Epithelial cell of proximal tubule (primary cell): ENCODE measurements at places on chromosomes 7 and 10. TPM values are rescaled to one million over a fixed set of nuclear protein-coding genes. Genes with fewer than 3 reads are reported as not detected.
A peak's percentile ranks its signal among the peaks of the same experiment; 100 is the strongest.

- DNase-seq: no peak
Observed at GRCh38 chr7:20299145-20299544, 31.6 kb upstream of the ITGB8 start.

- DNase-seq: no peak
Observed at GRCh38 chr10:43867113-43867512, 218.4 kb upstream of the ZNF32 start.

- no peak for DNase-seq
Observed at GRCh38 chr7:32068411-32069101, 1.7 kb downstream of the PDE1C start.

GRCh38 chr7:73851410-73852338 is 9.3 kb upstream of the TMEM270 start:
- peak; percentile 98 for DNase-seq

- DNase-seq: no peak
Observed at GRCh38 chr10:52679117-52679516, 93.5 kb downstream of the MBL2 start.

DNA sequence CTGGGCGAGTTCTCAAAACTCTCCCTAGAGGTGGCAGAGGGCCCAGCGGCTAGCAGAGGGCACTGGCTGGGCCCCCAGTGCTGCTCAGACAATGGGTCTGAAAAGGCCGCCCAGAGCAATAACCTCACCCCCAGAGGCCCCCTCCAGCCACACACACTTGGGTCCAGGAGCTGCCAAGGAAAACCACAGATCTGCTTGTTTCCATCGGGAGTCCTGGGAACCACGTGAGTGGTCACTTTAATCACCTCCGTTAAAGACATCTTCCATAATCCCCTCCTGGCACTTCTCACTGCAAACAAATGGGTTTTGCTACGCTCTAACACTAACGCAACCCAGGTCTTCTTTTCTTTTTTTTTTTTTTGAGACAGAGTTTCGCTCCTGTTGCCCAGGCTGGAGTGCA is 30.0 kb downstream of the NUDT1 start:
- no peak for DNase-seq

GRCh38 chr10:27391325-27391724 is 112.8 kb upstream of the RAB18 start:
- no peak for DNase-seq

DNA sequence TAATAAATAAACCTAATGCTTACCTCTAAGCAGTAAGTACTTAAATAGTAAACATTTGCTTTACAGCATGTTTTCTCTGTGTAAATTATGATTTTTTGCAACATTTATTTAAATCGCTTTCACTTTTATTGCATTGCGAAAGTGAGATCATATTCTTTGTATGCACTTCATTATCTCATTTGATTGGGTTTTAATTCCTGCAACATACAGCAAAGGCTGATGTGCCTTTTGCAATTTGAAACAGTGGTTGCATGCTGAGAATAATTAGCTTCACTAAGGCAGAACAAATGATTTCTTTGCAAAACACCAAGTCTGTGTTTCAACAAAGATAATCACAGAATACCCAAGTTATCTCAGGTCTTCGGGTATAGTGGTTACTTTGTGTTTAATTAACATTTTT is 16.3 kb upstream of the THSD7A start:
- DNase-seq: no peak

DNA sequence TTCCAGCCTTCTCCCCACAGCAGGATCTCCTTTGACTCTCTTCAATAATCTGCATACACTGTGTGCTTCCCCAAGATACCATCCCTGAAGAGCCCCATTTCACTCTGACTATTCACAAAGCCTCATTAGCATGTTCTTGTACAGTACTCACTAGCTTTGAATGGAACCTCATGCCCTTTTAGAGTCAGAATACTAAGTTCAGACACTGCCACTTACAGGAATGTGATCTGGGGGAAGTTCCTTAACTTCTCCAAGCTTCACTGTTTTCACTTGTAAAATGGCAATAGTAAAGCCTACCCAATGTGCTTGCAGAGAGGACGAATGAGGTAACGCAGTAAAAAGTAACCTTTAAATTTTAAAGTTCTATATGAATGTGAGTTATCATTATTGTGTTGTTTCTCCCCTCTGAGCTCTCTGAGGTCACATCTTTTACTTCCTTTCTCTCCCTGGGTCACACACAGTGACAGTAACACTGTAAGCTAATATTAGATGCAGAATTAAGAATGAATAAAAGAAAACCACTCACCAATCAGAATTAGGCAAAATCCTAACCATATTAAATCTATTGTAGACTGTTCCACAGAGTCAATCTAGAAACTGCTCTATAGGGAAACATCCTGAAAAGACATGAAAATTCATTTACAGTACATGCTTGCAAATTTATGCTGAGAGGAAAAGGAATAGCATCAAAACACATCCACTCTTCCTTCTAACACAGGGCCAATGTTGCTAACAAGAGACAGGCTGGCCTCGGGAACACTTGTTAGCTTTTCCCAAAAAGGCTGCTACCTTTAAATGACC is 64.2 kb upstream of the IL6 start:
- DNase-seq: no peak

DNA sequence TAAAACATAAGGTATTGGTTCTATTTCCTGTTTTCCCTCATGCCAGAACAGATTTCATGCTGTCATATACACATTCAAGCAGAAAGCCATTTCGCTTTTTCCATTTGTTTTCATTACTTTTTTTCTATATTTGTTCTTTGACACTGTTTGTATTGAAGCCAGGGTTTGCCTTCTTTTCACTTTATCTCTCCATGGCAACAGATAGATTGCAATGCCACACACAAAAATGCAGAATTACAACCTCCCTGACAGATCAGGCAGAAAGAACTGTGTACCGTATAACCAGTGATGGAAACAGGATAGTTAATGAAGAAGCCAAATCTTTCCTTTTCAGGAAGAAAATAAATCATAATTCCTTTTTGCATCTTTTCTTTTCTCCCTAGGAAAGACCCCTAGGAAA is 103.0 kb upstream of the PCGF5 start:
- DNase-seq: no peak

Gene ZNF775
- 4.8 and 8.6 TPM in 2 replicates for total RNA-seq

Gene SH2D4B
- not detected in 2 replicates for total RNA-seq

Gene ITIH2
- not detected in 2 replicates for total RNA-seq

Gene SFMBT2
- 1.2 and 2.4 TPM in 2 replicates for total RNA-seq
